ENCODE measurements at places on chromosomes 6 and 20.

GRCh38 chr6:122548281-122548680, 61.9 kb upstream of the PKIB start:
- no peak for DNase-seq

DNA sequence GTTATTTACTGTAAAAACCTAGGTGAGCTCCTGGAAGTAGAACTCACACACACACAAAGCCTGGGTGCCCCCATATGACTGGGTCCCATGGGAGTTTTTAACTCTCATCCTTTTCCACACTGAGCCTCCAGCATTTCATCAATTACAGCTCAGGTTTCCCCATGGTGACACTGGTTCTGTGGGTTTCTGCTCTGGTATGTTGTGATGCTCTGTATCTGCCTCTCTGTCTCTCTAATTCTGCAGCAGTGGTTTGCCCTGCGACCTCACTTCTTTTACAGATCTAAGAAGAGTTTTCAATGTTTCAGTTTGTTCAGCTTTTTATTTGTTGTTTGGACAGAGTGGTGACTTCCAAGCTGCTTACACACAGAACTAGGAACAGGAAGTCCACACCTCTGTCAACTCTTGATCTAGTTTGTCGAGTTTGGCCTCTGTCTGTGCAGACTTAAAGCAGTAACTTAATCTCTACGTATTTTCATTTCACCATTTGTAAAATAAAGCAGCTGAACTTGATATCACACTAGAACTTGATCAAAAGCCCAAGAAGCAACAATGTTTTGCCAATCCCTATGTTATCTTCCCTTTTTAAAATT, 554.3 kb downstream of the EPHA7 start:
- no peak for DNase-seq

DNA sequence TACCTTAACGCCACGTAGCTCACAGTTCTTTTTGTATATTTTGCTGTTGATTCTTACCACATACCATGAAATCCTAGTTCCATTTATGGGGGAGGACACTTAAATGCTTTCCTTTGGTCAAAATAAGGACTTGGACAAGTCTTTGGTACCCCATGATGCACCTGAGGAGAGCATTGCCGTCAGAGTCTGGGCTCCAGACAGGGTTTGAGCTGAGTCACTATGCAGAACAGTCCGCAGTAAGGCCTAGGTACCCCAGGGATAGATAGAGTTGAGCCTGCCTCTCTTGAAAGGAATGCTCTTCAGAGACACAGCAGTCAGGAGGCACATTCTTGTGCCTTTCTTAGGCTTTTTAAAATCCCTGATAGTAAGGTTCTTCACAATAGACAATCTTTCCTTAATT, 6.0 kb downstream of the PARD6B start:
- DNase-seq = peak; percentile 11

DNA sequence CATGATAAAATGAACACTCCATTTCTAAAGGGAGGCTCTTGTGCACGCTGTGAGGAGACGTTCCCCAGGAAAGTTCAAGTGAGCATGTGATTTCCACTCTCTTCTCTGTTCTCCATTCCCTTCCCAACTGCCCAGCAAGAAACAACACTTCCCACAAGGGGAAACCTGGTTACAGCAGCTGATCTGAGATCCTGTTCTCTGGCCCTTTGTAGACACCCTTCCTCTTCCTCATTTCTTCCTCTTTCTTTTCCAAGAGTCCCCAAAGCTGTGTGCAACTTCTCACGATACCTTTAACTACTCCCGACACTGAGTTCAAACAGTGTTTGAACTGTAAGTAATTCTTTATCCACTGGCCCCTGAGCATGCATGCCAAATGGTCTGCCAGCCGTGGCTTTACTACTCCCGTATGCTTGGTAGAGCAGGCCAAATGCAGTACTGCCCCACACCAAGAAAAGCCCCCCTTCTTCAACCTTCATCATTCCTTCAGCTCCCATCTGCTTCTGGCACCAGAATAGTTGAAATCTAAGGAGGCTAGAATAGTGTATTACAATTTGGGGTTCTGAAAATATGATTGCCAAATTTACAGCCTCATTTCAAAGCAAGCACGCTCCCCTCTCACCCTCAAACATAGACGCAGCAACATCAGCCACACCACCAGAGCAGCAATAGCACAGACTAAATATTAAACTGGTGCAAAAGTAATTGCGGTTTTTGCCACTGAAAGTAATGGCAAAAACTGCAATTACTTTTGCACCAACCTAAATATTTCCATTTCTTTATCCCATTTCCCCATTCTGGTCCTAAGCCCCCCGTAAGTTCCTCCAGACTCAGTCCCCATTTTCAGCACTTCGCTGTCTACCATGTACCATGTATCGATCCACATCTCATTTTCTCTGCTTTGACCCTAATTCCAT, 4.3 kb downstream of the HLA-DMB start:
- no peak for DNase-seq

DNA sequence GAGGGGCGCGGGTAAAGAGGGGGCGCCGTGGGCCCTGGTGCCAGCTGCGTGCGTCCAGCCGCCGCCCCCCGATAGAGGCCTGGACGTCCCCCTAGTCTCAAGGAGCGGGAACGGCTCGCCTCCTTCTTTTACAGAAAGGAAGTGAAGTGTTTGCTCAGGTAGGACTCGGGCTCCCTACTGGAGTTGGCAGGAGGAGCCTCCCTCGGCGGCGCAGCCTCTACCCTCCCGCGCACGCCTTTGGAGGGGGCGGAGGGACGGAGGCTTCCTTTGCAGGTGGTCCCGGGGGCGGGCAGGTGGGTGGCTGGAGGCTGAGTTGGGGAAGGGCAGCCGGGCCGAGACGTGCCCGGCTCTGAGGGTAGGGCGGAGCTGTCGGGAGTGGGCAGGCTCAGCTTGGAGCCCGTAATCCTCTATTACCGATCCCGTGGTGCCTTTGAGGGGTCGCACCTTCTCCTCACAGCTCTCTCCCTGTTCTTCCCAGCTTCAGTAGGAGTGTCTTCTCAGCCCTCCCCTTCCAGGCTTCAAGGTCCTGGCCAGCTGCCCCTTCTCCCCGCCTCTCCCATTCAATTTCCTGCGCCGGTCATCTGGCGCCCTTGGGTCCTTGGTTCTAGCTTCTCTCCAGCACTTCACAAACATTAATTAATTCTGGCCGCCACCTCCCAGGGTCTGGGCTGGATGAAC, 728 bp downstream of the ITPR3 start:
- no peak for DNase-seq

DNA sequence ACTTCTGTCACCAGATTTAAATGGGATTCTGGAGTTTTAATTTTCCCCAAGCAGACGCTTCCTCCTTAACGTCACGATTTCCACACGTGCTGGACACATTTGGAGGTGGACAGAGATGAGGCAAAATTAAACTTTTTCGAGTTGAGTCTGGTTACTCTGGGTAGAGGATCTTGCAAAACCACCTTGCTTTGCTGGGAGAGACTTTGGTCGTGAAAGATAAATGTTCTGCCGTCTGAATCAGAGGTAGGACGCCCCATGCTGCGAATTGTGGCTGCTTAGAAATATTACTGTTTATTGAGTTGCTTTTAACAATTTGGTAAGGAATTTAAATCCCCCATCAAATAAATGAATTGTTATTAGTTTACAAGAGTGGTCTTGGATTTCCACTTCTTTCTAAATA, 46.8 kb downstream of the CTCFL start:
- DNase-seq = no peak

DNA sequence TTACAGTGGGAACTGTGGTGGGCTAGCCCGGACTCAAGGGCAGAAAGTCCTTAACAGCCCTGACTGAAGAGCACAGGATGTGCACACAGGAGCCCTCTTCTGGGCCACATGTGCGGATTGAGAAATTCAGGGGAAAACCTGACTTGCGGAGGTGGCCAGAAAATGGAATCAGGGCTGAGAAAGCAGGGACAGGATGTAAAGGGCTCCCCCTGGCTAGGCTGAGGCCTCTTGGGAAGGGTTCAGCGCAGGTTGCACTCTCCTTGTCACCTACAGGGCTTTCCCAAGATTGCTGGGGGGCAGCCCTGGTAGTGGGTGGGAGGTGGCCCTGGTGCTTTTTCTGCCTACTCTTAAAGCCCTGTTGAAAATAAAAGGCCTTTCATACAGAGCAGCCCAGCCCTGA, 251.2 kb downstream of the SLC24A3 start:
- DNase-seq = peak; percentile 20

DNA sequence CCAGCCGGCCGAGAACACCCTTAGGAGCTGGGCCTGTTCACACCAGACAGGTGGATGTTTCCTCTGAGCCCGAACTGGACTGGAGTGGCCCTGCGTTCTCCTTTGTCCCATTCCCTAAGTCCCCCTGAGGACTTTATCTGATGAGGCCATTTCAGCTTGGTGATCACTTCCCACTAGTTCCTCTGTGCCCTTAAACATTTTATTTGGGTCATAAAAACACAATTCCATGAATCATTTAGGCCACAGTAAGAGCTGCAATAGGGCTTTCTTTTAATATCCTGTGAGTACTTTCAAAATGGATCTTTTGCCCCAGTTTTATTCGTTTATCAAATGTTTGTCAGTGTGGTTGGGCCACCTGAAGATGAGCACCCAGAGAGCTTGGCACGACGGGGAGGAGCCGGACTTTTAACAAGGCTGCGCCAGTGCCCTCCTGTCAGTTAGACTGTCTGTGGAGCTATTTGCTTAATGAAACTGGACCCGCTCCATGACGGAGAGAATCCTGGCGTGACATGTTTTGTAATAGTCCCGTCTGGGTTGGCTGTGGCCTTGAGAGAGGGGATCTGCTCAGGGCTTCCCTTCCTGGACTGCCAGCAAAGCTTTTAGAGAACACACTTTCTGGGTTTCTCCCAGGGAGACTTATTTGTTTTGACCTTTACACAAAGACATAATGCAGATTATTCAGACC, 53.5 kb downstream of the ZDHHC14 start:
- DNase-seq = no peak

GRCh38 chr6:11628562-11628961, 91.0 kb downstream of the TMEM170B start:
- no peak for DNase-seq

GRCh38 chr6:120852293-120852849, 481.9 kb downstream of the TBC1D32 start:
- DNase-seq = no peak

GRCh38 chr20:52859156-52859876, 112.8 kb upstream of the TSHZ2 start:
- DNase-seq = no peak

GRCh38 chr20:58150772-58151171, 77.7 kb downstream of the ANKRD60 start:
- DNase-seq = no peak

DNA sequence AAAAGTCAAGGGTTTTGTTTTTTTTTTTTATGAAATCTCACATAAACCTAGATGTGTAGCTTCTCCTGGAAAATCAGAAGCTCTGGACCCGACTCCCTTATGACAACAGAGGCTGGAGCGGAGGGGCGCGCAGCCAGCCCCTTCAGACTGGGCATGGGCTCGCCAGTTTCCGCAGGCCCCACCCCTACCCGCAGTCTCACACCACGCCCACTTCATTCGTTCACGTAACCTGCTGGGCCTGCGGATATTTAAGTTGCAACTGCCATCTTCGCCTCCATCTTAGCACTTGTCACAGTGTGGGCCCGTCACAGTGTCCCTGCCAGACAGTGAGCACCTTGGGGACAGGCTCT, 111.7 kb upstream of the PTPN1 start:
- no peak for DNase-seq

GRCh38 chr6:33692760-33693158, 18.7 kb downstream of the UQCC2 start:
- no peak for DNase-seq

- DNase-seq = no peak
These were observed 43.5 kb downstream of the TFAP2B start for GRCh38 chr6:50862176-50862575.

- no peak for DNase-seq
These were observed 27.8 kb downstream of the PRPH2 start for GRCh38 chr6:42694586-42694985.

DNA sequence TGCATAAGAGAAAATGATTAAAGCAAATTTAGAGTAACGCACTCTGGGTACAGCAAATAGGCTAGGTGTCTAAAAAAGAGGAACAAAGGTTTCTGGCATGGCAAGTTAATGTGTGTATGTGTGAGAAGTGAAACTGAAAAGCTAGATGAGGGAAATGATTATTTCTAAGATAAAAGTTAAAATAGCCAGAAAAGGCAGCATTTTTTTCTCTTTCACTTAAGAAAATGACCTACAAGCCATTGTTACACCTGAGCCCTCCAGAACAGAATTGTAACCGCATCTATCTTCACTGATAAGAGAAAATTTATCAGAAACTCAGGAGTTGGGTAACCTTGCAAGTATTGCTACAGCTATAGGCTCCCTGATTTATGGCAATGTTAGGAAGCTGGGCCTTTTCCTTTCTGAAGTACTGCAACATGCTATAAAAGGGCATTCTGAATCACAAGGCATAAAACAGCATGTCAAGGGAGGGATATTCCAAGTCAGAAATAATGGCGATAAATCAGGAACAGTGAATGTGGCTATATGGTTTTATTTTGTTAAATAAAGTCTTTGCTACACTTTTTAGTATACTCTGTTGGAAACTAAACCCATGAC, 395.3 kb downstream of the TBC1D32 start:
- no peak for DNase-seq

- no peak for DNase-seq
These were observed 331.7 kb downstream of the FARS2 start for GRCh38 chr6:5592886-5593519.

DNA sequence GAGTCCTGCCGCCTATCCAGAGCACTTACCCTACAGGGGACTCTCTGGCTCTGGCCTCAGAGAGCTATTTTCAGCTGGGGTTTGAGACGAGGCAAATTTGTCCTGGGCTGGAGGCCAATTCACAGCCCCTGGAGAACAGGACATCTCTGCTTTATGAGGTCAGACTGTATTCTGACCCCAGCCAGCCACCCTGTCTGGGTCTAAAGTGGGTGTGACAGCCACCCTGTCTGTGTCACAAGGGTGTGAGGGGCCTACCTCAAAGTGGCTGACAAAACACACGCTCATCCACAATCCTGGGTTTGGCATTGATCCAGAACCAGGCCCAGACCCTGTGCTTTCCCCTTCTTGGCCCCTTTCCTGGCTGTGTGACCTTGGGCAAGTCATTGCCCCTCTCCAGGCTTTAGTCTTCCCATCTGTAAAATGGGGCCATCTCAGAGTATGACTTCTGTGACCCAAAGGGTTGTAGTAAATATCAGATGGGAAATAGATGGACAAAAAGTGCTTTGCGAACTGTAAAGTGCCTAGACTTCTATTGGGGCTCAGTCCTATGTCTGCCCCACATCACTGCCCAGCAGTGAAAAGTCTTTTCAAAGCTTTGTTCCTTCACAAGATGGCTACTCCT, 44.1 kb upstream of the TGM2 start:
- no peak for DNase-seq

Data from type B pancreatic cell (in vitro differentiated cells).